ENCODE measurements at places on chromosomes 11 and 22. TPM values are rescaled to one million over a fixed set of nuclear protein-coding genes. Genes with fewer than 3 reads are reported as not detected.

- H3K4me1 ChIP-seq, result no peaks in the 10 kb centered on the region
- H3K36me3 ChIP-seq, result no peaks in the 10 kb centered on the region
- H3K27me3 ChIP-seq, result no peaks in the 10 kb centered on the region
- no peak for DNase-seq
Measured at GRCh38 chr11:76843907-76844306, 16.8 kb upstream of the ACER3 start.

GRCh38 chr11:112348480-112349029 lies 87.9 kb upstream of the PLET1 start:
- DNase-seq, result no peak
- no peaks in the 10 kb centered on the region for H3K27me3 ChIP-seq
- H3K4me3 ChIP-seq, result no peak overlapping the region
- no peaks in the 10 kb centered on the region for H3K36me3 ChIP-seq
- no peak overlapping the region for H3K27ac ChIP-seq

Gene CDC42EP1
- total RNA-seq, result 0.13 TPM

Gene LARGE2
- 3.2 TPM for total RNA-seq

- no peaks in the 10 kb centered on the region for H3K27me3 ChIP-seq
- no peak overlapping the region for H3K27ac ChIP-seq
- no peak overlapping the region for H3K4me3 ChIP-seq
- no peaks in the 10 kb centered on the region for H3K36me3 ChIP-seq
- no peaks in the 10 kb centered on the region for H3K4me1 ChIP-seq
Measured at GRCh38 chr11:30853439-30853838, 267.3 kb upstream of the MPPED2 start.

Gene GSTP1
- total RNA-seq, result 474 TPM

GRCh38 chr11:59532620-59533019 lies 21.3 kb downstream of the OR4D9 start:
- no peak for DNase-seq
- H3K4me3 ChIP-seq, result no peak overlapping the region
- H3K4me1 ChIP-seq, result no peaks in the 10 kb centered on the region
- no peak overlapping the region for H3K27ac ChIP-seq
- H3K27me3 ChIP-seq, result no peaks in the 10 kb centered on the region
- no peaks in the 10 kb centered on the region for H3K36me3 ChIP-seq

Gene OR8D1
- total RNA-seq, result not detected

Gene KREMEN1
- total RNA-seq, result 0.16 TPM

- no peaks in the 10 kb centered on the region for H3K36me3 ChIP-seq
- H3K27me3 ChIP-seq, result no peaks in the 10 kb centered on the region
- DNase-seq, result no peak
- no peaks in the 10 kb centered on the region for H3K4me1 ChIP-seq
- H3K27ac ChIP-seq, result no peak overlapping the region
- H3K4me3 ChIP-seq, result no peak overlapping the region
Measured at GRCh38 chr11:2564008-2564530, 119.3 kb downstream of the KCNQ1 start.

DNA sequence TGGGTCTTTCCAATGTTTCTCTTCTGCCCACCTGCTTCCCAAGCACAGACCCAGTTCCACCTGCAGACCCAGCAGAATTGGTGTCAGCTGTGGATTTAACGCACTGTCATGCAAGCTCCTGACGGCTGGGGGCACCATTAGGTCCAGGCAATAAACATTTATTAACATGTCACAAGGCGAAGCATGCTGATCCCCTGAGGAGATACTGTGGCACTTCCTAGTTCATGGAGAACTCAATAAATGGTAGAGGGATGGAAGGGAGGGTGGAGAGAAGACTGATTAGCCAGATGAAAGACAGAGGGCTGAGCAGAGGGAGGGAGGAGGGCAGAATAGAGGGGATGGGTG lies 68.3 kb upstream of the TSPAN18 start:
- H3K4me1 ChIP-seq, result peaks cover 14% of the 10 kb centered on the region
- H3K27ac ChIP-seq, result no peak overlapping the region
- no peaks in the 10 kb centered on the region for H3K27me3 ChIP-seq
- H3K4me3 ChIP-seq, result no peak overlapping the region
- H3K36me3 ChIP-seq, result no peaks in the 10 kb centered on the region
- no peak for DNase-seq

- no peak overlapping the region for H3K27ac ChIP-seq
- no peaks in the 10 kb centered on the region for H3K27me3 ChIP-seq
- H3K36me3 ChIP-seq, result no peaks in the 10 kb centered on the region
- H3K4me1 ChIP-seq, result no peaks in the 10 kb centered on the region
Measured at GRCh38 chr11:130765951-130766649, 150.2 kb downstream of the SNX19 start.

DNA sequence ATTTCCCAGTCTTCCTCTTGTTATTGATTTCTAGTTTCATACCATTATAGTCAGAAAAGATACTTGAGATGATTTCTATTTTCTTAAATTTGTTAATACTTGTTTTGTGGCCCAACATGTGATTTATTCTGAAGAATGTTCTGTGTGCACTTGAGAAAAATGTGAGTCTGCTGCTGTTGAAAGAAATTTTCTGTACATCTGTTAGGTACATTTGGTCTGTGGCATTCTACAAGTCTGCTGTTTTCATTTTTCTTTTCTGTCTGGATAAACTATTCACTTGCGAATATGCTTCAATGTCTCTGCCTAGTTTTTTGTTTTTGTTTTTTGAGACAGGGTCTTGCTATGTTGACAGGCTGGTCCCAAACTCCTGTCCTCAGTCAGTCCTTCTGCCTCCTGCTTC lies 26.4 kb upstream of the LUZP2 start:
- no peaks in the 10 kb centered on the region for H3K4me1 ChIP-seq
- no peak overlapping the region for H3K4me3 ChIP-seq
- H3K36me3 ChIP-seq, result no peaks in the 10 kb centered on the region
- DNase-seq, result no peak

GRCh38 chr11:3223932-3224381 lies 5.3 kb upstream of the MRGPRG start:
- no peaks in the 10 kb centered on the region for H3K27me3 ChIP-seq
- DNase-seq, result no peak
- H3K27ac ChIP-seq, result no peak overlapping the region
- no peaks in the 10 kb centered on the region for H3K4me1 ChIP-seq

DNA sequence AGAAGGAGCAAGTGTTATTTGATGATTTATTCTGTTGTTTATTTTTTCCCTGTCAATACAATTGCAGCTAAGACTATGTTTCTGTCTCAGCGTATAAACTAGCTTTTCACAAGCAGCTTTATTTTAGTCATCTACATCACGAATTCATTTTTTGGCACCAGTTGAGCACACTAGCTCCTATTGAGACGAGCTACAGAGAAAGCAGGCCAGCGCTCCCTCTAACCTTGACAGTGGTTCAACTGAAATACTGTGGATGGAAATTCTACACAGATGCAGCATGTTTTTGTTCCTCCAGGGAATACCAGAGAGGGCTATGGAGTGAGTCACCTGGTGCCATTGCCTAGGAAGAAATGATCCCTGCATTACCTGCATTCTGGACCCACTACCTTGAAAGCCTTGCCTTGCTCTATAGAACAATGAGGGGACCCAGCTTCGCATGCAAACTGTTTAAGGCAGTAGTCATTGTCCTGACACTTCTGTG lies 108.2 kb upstream of the ARHGAP42 start:
- no peak for DNase-seq
- H3K27me3 ChIP-seq, result no peaks in the 10 kb centered on the region
- no peaks in the 10 kb centered on the region for H3K36me3 ChIP-seq
- H3K4me3 ChIP-seq, result no peak overlapping the region
- H3K27ac ChIP-seq, result no peak overlapping the region

Gene SCUBE1
- 0.33 TPM for total RNA-seq

Gene ALDH3B2
- total RNA-seq, result not detected

- H3K27me3 ChIP-seq, result no peaks in the 10 kb centered on the region
- H3K27ac ChIP-seq, result no peak overlapping the region
- no peak overlapping the region for H3K4me3 ChIP-seq
- no peak for DNase-seq
Measured at GRCh38 chr22:23841736-23842445, 3.1 kb upstream of the DERL3 start.

- H3K27ac ChIP-seq, result no peak overlapping the region
- H3K27me3 ChIP-seq, result no peaks in the 10 kb centered on the region
- no peaks in the 10 kb centered on the region for H3K36me3 ChIP-seq
- no peak for DNase-seq
- no peak overlapping the region for H3K4me3 ChIP-seq
Measured at GRCh38 chr11:123330471-123330870, 99.6 kb upstream of the GRAMD1B start.

Gene KMT5B
- total RNA-seq, result 21.9 TPM

- DNase-seq, result no peak
- no peak overlapping the region for H3K4me3 ChIP-seq
- H3K36me3 ChIP-seq, result no peaks in the 10 kb centered on the region
- no peak overlapping the region for H3K27ac ChIP-seq
- no peaks in the 10 kb centered on the region for H3K4me1 ChIP-seq
- no peaks in the 10 kb centered on the region for H3K27me3 ChIP-seq
Measured at GRCh38 chr11:32659672-32660071, 76.0 kb downstream of the EIF3M start.

Gene CCDC87
- total RNA-seq, result 0.20 TPM

- H3K4me3 ChIP-seq, result no peak overlapping the region
- no peaks in the 10 kb centered on the region for H3K36me3 ChIP-seq
- no peaks in the 10 kb centered on the region for H3K4me1 ChIP-seq
- H3K27ac ChIP-seq, result no peak overlapping the region
Measured at GRCh38 chr11:78248191-78248590, 59.5 kb downstream of the USP35 start.

GRCh38 chr22:43658823-43659222 lies 153.3 kb downstream of the EFCAB6 start:
- no peak overlapping the region for H3K4me3 ChIP-seq
- no peaks in the 10 kb centered on the region for H3K4me1 ChIP-seq
- no peak for DNase-seq
- H3K27me3 ChIP-seq, result no peaks in the 10 kb centered on the region
- no peak overlapping the region for H3K27ac ChIP-seq
- H3K36me3 ChIP-seq, result no peaks in the 10 kb centered on the region
